A549 treated with Hydrocortisone at 1 μM for 4 hours (cell line): ENCODE measurements at places on chromosomes 2 and 18. TPM values are rescaled to one million over a fixed set of nuclear protein-coding genes. Genes with fewer than 3 reads are reported as not detected.

GAL3ST2 gene
- total RNA-seq, result 0.18 to 0.25 TPM (median 0.23 TPM) in 5 replicates

GALR1 gene
- total RNA-seq, result not detected in 5 replicates

GCG gene
- not detected in 5 replicates for total RNA-seq

LIMS3 gene
- total RNA-seq, result not detected in 5 replicates

ZBTB7C gene
- total RNA-seq, result 0.18 to 0.36 TPM (median 0.26 TPM) in 5 replicates

KCNG2 gene
- 0.07 TPM in 1 of 5 replicates, not detected in the others for total RNA-seq

TEX44 gene
- not detected in 5 replicates for total RNA-seq

RGPD4 gene
- 0.03 to 0.07 TPM (median 0.05 TPM) in 4 of 5 replicates, not detected in the other for total RNA-seq

CAMKMT gene
- 4.6 to 5.7 TPM (median 5.3 TPM) in 5 replicates for total RNA-seq

AKAIN1 gene
- total RNA-seq, result not detected in 5 replicates

ZAP70 gene
- total RNA-seq, result 0.10 to 0.12 TPM in 2 of 5 replicates, not detected in the others

GALNT3 gene
- total RNA-seq, result 0.06 TPM in 1 of 5 replicates, not detected in the others

CSRNP3 gene
- 0.01 TPM in 1 of 5 replicates, not detected in the others for total RNA-seq
